ENCODE measurements at places on chromosomes 5 and 9.

- no peak for DNase-seq
These were observed 238.0 kb upstream of the ACTBL2 start for GRCh38 chr5:57720656-57721055.

- DNase-seq = no peak
These were observed 82.6 kb downstream of the WNK2 start for GRCh38 chr9:93266521-93267001.

DNA sequence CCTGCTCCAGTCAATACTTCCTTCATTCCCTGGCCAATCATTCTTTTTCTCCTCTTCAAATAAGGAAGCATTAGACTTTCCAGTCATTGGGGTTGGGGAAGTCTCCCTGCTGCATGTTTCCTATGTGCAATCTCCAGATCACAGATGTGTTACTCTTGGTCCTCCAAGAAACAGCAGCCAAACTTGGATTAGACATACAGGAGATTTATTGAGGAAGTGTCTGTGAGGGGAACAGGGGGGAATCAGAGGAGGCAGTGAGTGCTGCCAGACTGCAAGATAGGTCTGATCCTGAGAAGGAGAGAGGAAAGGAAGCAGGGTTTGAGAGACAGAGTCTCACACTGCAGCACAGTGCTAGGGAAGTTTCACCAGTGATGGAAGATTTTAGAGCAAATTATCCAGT, 40.6 kb upstream of the SLIT3 start:
- no peak for DNase-seq

- DNase-seq = no peak
These were observed 1.1 kb upstream of the ARHGEF28 start for GRCh38 chr5:73624888-73625287.

GRCh38 chr5:123147128-123147715, 58.2 kb downstream of the PRDM6 start:
- DNase-seq = no peak

DNA sequence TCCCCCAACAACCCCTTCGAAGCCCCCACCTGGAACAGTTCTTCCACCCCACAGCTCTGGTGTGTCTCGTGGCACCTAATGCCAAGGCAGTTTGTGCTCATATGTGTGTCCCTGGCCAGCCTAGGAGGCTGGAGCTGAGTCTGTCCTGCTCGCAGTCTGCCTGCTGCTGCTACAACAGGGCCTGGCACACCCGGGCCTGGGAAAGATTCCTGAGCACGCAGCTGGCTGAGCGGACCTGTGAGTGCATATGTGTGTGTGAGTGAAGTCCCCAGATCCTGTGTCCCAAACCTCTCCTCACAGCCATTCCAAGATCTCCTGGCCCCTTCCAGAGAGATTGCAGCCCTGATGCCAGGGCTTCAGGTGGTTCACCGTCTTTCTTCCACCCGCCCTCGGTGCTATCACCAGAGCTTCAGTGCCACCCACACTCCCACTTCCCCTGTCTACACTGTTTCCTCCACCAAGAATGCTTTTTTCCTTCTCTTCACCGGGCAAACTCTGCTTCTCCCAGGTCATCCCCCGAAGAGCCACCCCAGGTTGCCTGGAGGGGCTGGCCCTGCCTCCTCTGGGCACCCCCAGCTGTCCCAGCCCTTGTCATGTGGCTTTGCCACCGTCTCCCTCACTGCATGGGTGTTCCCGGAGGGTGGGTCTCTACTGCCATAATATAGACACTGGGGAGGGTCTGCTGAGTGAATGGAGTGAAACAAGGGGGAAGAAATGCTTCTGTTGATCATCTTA, 28.4 kb downstream of the LMX1B start:
- no peak for DNase-seq

GRCh38 chr9:75812141-75812540, 78.3 kb upstream of the PCSK5 start:
- DNase-seq = no peak

DNA sequence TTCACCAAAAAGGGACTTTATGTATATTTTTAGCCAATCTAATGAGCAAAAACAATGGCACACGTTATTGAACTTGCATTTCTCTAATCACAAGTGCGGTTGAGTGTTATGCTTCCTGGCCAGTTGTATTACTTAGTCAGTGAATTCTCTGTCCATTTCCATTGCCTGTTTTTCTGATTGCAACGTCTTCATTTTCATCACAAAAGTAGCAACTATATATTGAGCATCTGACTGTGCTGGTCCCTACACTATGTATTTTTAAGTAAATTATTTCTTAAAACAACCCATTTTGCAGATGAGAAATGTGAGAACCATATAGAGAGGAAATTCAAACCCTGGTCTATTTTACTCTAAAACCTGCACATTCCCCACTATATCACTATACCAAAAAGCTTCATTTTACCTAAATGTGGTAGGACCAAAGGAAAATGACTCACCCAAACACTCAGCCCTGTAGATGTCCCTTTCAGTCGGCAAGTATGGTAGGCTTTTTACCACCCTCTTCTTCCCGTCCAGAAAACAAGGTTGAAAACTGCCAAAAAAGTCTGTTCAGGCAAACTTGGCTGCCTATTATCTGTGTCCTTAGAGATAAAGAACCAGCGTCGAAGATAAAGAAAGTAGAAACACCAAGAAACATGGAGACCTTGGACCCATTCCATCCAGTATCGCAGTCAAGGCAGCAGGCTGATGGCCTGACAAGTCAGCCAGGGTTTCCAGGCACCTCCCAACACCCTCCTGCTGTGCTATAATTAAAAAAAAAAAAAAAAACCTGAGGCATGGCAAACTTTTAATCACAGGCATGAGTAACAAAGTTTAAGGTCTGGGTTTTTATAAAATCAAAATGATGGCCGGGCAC, 18.8 kb upstream of the FAM13B start:
- DNase-seq = no peak

GRCh38 chr5:29899583-29899982, 1293.9 kb upstream of the CDH6 start:
- no peak for DNase-seq

- DNase-seq = no peak
These were observed 184.7 kb downstream of the AOPEP start for GRCh38 chr9:94911211-94911610.

DNA sequence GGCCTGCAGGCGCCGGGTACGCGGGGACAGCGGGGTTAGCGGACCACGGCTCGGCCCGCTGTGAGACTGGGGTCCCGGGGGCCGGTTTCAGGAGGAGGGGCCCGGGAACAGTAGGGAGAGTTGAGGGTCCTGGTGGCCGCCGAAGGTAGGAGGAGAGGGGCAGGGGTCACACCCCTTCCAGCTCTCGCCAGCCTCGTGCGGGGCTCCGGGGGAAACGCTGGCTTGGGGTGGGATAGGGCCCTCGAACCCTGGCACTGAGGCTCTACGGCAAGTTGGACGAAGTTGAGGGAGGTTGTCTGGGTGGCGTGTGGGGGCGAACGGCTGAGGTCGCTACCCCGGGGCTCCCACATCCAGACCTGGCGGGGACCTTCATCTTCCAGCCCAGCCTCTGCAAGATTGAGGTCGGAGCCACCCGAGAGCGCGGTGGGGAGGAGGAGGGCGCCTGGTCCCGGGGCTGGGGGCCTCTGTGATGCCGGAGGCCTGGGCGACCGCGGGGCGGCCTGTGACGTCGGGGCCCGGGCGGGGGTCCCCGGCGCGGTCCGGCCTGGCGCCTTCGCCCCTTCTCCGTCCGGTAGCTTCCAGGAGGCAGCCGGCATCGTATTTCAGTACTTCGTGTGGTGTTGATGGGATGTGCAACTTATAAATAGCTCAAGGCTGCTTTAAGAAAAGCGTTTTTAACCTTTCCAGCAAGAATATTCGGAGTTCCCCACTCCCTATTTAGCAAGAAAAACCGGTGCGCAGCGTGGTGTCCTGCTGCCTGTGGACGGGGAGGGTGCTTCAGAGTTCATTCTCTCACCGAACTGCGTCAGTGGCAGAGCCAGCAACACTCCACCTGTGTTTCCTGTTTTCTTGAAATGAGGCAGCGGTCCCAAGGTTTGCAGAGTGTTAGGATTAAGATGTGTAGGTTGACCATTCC, 902 bp downstream of the HABP4 start:
- peak; percentile 52 for DNase-seq

- DNase-seq = no peak
These were observed 10.6 kb upstream of the SAP30L start for GRCh38 chr5:154435226-154435625.
